ENCODE measurements at places on chromosomes 16 and 17. TPM values are rescaled to one million over a fixed set of nuclear protein-coding genes. Genes with fewer than 3 reads are reported as not detected.

The SMIM5 gene
- not detected for total RNA-seq

The GPT2 gene
- total RNA-seq: 5.3 TPM

The SLC13A2 gene
- total RNA-seq: not detected

The ZDHHC1 gene
- total RNA-seq: 6.4 TPM

The OR1A1 gene
- total RNA-seq: not detected

The ATAD5 gene
- 1.5 TPM for total RNA-seq
